ENCODE measurements at places on chromosomes 13 and 19. TPM values are rescaled to one million over a fixed set of nuclear protein-coding genes. Genes with fewer than 3 reads are reported as not detected.
A peak's percentile ranks its signal among the peaks of the same experiment; 100 is the strongest.

DNA sequence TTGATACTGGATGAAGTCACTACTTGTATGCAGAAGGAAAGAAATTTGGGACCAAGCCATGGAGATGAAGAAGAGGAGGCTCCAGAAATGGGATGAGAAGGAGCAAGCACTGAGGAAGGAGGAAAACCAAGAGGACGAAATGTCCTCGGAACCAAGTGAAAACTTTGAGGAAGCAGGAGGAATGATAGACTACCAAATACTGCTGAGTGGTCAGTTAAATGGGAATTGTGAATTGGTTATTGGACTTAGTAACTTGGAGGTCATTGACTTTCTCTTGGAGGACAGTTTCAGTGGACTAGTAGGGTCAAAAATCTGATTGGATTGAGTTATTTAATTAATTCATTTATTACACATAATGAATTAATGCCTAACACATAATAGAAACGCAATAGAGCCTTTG lies 167.9 kb downstream of the MYO16 start:
- no peaks in the 10 kb centered on the region for H3K36me3 ChIP-seq
- H3K27me3 ChIP-seq = no peaks in the 10 kb centered on the region
- no peak overlapping the region for H3K27ac ChIP-seq
- H3K4me1 ChIP-seq = no peaks in the 10 kb centered on the region
- no peak overlapping the region for H3K4me3 ChIP-seq

The RDH8 gene
- not detected for total RNA-seq

The GNG8 gene
- not detected for total RNA-seq

DNA sequence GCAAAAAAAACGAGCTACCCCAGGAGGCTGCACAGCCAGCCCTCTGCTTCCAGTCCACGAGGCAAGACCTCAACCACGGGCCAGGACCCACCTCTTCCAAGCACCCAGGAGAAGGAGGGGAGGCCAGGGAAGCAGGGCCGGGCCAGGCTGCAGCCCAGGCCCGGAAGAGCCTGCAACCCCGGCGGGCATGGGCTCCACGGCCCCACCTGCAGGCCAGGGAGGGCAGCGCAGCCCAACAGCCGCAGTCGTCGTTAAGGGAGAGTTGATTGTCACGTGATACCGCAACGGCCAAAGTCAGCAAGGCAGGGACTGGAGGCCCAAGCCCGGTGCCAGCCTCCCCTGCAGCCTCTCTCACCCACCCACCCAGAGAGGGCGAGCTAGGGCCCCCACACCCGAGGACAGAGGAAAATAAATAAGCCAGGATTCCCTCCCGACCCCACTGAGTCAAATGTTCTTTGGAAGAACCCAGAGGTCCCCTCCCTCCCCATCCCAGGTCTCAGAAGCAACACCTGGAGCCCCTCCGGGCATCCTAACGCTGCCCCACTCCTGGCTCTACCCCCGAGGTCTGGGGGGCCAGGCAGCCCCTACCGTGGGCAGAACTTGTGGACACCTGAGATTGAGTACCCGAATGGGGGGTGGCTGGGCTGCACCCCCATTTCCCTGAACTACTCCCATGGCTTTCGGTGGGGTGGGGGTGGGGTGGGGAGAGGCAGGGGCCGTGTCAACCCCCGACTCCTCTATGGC lies 5.2 kb upstream of the REXO1 start:
- H3K36me3 ChIP-seq = no peaks in the 10 kb centered on the region
- peaks cover 31% of the 10 kb centered on the region for H3K4me1 ChIP-seq
- peak overlapping the region; percentile 83 for H3K27ac ChIP-seq
- peak; percentile 70 for DNase-seq
- peak overlapping the region; percentile 81 for H3K4me3 ChIP-seq

The SPACA4 gene
- total RNA-seq = not detected

The ZNF653 gene
- total RNA-seq = 15.3 TPM

DNA sequence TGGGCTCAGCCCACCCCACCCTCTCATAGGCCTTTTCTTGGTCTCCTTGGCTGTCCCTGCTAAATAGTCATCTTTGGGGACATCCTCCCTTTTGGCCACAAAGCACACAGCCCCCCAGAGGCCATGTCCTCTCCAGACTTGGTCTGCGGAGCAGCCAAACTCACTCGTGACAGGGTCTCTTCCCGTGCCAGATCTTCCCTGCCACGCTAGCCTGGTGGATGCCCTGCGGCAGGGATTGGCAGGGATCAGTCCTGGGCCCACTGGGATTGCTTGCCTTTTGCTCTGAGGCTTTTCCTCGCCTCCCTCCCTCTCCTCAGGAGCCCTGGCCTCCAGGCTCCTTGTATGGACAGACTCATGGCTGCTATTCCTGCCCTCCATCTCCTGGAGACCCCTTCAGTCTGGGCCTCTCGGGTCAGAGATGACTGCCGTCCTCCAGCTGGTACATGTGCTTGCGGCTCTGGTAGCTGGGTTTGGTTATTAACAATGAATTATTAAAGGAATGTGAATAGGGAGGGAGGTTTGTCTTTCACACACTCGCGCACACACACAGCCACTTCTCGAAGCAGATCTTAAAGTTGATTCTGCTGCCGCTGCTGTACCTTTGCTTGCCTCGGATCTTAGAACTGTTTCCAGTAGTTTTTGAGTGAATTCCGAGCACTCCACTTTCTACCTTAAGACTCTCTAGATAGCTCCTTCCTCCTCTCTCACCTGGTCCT lies 45.1 kb downstream of the NFIX start:
- H3K27ac ChIP-seq = no peak overlapping the region
- H3K36me3 ChIP-seq = no peaks in the 10 kb centered on the region
- peaks cover 2% of the 10 kb centered on the region for H3K4me1 ChIP-seq
- no peak overlapping the region for H3K4me3 ChIP-seq
- H3K27me3 ChIP-seq = peaks cover 40% of the 10 kb centered on the region

The WASF3 gene
- total RNA-seq = not detected

DNA sequence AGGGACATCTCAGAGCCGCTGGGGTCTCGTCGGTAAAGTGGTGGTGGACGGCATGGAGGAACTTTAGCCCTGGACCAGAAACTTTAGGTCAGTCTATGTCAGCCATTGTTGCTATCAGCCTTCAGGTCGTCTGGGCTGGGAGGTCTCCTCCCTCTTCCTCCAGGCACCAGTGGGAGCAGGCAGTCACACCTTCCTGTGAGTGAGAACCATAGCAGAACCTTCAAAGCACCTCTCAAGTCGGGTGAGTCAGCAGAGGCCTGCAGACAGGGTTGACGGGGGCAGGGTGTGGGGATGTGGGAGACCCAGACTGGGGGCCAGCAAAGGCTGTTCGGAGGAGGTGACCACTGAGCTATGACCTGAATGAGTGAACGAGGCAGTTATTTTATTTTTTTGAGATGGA lies 15.4 kb upstream of the SBNO2 start:
- H3K4me3 ChIP-seq = no peak overlapping the region
- H3K36me3 ChIP-seq = no peaks in the 10 kb centered on the region
- DNase-seq = no peak
- H3K27ac ChIP-seq = no peak overlapping the region
- no peaks in the 10 kb centered on the region for H3K27me3 ChIP-seq

DNA sequence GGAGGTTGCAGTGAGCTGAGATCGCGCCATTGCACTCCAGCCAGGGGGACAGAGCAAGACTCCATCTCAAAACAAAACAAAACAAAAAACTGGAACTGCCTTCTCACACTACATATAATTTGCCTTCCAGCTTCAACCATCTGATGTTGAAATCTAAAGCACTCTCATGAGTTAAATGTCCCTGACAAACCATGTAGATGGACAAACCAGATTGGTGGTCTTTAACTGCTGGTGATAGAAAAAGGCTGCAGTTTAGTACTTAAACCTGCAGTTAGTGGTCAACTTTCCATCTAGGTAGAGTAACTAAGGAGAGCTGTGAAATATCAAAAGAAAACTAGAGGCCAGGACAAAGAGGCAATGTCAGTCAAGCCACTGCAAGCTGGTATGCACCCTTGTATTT lies 5.8 kb upstream of the C19orf84 start:
- H3K4me1 ChIP-seq = peaks cover 10% of the 10 kb centered on the region
- H3K27ac ChIP-seq = no peak overlapping the region
- no peak for DNase-seq
- H3K36me3 ChIP-seq = no peaks in the 10 kb centered on the region

- peaks cover 1% of the 10 kb centered on the region for H3K4me1 ChIP-seq
- H3K36me3 ChIP-seq = peaks cover 3% of the 10 kb centered on the region
- no peak overlapping the region for H3K27ac ChIP-seq
- peaks cover 23% of the 10 kb centered on the region for H3K27me3 ChIP-seq
- DNase-seq = no peak
- no peak overlapping the region for H3K4me3 ChIP-seq
Measured at GRCh38 chr13:27406178-27406939, 18.1 kb upstream of the GTF3A start.

GRCh38 chr13:21671620-21672286 lies 880 bp downstream of the FGF9 start:
- peak overlapping the region; percentile 86 for H3K27ac ChIP-seq
- peak overlapping the region; percentile 96 for H3K4me3 ChIP-seq
- peaks cover 2% of the 10 kb centered on the region for H3K36me3 ChIP-seq
- DNase-seq = no peak

- no peak overlapping the region for H3K27ac ChIP-seq
- no peak overlapping the region for H3K4me3 ChIP-seq
- H3K27me3 ChIP-seq = peaks cover 9% of the 10 kb centered on the region
- no peaks in the 10 kb centered on the region for H3K4me1 ChIP-seq
- DNase-seq = no peak
Measured at GRCh38 chr13:111589321-111589720, 268.9 kb downstream of the TEX29 start.

DNA sequence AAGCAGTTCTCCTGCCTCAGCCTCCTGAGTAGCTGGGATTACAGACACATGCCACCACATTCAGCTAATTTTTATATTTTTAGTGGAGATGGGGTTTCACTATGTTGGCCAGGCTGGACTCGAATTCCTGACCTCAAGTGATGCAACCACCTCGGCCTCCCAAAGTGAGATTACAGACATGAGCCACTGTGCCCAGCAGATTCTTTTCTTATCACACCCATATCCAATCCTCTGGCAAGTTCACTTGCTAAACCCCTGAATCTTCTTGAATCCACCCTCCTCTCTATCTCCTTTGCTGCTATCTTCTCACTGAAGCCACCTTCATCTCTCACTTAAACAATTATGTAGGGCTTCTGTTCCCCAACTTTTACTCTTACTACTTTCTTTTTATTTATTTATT lies 17.5 kb downstream of the TMEM143 start:
- no peak overlapping the region for H3K27ac ChIP-seq
- peaks cover 2% of the 10 kb centered on the region for H3K36me3 ChIP-seq
- H3K4me1 ChIP-seq = peaks cover 6% of the 10 kb centered on the region

The FZR1 gene
- total RNA-seq = 96.6 TPM

DNA sequence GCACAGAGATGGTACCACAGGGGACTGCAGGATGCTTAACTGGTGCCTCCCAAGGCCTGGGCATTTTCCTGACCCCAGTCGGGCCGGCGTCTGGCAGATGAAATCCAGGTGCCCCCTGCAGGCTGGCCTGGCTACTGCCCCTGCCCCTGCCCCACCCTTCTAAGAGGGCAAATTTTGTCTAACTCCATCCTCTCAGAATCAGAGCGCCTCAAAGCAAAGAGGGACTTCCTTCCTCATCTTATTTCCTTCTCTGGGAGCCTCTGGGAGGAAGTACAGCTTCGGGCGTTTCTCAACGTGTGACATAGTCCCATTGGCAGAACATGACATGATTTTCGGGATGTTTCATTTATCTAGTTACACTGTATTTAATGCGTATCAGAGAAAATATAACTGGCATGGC lies 2.7 kb downstream of the PRKACA start:
- peaks cover 35% of the 10 kb centered on the region for H3K4me1 ChIP-seq
- H3K27ac ChIP-seq = no peak overlapping the region
- no peaks in the 10 kb centered on the region for H3K36me3 ChIP-seq
- DNase-seq = peak; percentile 32
- no peak overlapping the region for H3K4me3 ChIP-seq

The AMH gene
- total RNA-seq = 2.7 TPM

DNA sequence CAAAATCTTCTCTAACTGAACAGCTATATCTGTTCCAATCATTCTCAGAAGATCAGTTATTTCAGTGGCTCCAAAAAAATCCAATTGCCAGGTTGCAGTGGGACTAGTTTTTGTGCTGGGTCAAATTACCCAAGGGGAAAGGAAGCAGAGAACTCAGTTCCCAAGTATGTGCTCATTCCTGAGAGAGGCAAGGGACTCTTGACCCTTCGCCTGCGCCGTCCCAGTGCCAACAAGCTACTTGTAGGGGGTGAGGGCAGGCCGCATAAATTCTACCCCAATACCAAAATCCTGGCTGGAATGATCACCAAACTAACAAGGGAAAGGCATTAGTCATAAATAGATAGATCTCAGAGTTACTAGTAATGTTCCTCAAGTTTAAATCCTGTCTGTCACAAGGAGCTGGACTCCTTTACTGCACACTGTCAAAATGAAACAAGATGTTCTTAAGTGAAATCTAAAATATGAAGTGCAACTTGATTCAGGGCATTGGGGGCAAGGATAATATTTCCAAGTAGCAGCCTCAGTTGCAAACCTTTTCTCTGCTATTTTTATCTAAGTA lies 50.6 kb downstream of the XPO4 start:
- H3K4me1 ChIP-seq = peaks cover 8% of the 10 kb centered on the region
- DNase-seq = no peak
- H3K36me3 ChIP-seq = peaks cover 7% of the 10 kb centered on the region
- no peak overlapping the region for H3K4me3 ChIP-seq

The DUXA gene
- not detected for total RNA-seq

DNA sequence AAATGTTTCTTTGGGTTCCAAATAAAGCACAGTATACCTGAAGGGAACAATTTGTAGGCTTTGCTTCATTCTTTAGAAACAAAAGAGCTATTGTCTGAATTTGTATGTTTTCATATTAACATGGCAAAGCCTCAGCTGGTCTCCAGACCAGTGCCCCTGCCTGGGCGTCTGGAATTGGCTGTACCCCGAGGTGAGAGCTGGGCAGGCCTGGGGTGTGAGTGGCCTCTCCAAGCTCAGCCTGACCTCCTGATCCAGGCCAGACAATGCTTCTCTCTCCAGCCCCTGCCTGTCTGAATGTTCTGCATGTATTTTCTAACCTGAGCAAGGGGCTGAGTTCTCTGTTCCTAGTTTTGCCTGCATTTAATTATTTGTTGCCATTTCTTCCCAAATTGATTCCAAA lies 66.3 kb upstream of the MCF2L start:
- no peaks in the 10 kb centered on the region for H3K36me3 ChIP-seq
- no peak overlapping the region for H3K27ac ChIP-seq
- no peak for DNase-seq
- peaks cover 29% of the 10 kb centered on the region for H3K27me3 ChIP-seq
- H3K4me1 ChIP-seq = no peaks in the 10 kb centered on the region

DNA sequence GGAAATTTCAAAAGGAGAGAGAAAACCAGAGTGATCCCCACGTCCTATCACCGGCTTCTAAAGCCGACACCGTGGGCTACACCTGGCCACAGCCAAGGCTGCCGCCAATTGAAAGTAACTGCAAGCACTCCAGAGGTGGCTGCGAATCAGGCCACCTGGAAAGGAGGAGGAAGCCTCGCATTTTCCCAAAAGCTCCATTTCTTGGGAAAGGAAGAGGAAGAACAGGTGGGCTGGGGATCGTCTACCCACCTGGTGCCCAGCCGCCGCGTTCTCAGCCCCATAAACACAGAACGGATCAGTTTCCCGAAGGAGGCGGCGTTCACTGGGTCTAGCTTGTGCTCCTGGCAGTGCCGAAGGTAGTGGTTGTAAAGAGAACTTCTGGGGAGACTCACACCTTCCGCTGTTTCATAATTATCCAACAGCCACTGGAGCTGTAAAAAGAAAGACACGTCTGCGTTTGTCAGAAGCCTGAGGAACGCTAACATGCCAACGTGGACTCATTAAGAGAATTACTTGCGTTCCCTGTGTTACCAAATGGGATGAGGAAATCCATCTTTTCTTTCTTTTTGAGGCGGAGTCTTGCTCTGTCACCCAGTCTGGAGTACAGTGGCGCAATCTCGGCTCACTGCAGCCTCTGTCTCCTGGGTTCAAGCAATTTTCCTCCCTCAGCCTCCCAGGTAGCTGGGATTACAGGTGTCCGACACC lies 38.1 kb upstream of the RANBP3 start:
- DNase-seq = no peak
- H3K27ac ChIP-seq = no peak overlapping the region
- no peak overlapping the region for H3K4me3 ChIP-seq
- H3K4me1 ChIP-seq = no peaks in the 10 kb centered on the region
- H3K36me3 ChIP-seq = peaks cover 2% of the 10 kb centered on the region
